ENCODE measurements at places on chromosomes 7 and 10.

DNA sequence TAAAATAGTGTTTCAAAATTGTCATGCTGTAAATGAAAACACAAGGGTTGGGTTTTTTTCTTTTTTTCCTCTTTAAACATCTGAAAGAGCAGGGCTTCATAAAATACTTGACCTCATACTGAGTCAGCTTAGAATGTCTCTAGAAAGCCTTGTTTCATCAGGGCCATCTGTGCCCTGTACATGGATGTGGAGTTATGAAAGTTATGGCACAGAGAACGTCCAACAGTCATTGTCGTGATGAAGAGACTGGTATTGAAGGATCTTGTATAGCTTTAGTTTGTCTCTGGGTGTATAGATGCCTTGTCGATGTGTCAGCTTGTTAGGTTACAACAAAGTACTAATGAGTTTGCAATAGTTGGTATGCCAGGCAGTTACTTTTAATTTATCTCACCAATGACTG is 127.3 kb downstream of the FAM204A start:
- no peak for DNase-seq

DNA sequence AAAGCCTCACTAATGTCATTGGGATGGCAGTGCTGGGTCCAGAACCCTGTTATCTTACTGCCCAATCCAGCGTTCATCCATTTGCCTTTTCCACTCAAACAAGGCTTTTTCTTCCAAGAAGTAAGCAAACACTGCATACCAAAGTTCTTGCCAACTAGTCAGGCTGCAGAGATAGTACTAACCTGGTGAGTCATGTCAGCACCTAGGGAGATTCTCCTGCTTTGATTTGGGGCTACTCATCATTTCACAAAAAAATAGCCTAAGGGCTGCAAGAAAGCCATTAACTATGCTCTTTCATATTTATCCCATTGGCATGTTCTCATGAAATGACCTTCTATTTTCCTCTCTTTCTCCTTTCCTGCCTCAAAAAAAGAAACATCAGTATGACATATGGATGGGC is 142.6 kb downstream of the TWIST1 start:
- DNase-seq, result peak; percentile 33

DNA sequence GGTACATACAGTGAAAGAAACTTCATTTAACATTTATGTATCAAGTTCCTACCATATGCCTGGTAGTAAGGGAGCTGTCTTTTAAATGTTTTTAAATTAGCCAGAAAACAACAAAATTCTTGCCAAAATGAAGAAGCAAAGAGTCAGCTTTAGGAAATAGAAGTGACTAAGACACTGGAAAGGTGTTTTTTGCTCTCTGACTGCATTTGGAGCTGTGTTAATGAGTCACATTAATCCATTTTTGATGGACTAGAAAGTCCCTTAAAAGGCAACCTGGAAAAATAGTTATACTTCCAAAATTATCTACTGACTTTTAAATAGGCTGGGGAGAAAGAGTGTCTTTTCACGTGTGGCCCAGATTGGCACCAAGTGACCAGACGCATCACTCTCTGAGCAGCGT is 3.9 kb upstream of the COL17A1 start:
- no peak for DNase-seq

GRCh38 chr10:118955951-118956801 is 73.3 kb upstream of the NANOS1 start:
- DNase-seq, result no peak

DNA sequence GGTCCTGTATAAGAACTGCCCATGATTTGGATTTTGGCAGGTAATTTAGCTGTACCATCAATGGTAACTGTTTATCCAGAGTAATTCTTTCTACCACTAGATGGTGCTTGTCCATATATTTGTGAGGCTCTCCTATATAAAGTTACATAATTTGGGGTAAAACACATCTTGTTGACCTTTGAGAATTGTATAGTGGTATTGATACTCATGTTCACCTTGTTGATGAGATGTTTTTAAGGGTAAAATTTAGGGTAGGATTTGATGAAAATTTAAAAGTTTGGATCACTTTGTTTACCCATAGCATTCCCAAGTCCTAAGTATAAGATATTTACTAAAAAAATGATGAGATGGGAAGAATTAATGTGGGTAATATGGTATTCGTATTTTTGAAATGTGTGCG is 31.6 kb downstream of the ST7 start:
- peak; percentile 41 for DNase-seq

- DNase-seq, result peak; percentile 52
Observed at GRCh38 chr7:28433699-28434219, 21.4 kb downstream of the CREB5 start.

DNA sequence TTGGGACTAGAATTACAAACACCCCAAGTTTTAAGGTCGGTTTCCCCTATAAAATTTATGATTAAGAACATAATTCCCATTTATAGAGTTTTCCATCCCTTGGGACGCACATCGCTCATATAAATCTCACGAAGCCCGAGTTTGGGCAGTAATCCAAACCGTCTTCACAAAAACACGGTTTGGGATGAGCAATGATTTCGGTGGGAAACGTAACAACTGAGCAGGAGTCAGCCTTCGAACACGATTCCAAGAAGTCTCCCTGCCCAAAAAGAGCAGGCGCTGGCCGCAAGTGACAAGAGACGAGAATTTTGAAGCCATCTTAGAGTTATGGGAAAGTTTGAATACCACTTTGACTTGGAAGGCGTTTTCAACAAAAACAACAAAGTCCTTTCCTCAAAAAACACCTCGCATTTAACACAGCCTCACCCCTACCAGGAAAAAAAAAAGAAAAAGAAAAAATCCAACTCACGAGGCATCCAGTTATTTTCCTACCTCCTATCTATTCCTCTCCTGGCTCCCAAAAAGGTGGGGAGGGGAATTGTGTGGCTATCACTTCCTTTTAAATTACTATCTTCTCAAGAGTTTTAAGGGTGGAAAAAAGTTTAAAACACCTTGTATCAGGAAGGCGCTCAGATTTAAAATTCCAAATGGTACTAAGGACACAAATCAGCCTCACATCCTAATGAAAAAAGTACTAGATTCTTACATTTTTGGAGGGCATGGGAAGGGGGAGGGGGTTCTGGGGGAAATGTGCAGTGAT is 1.6 kb downstream of the SEPHS1 start:
- peak; percentile 48 for DNase-seq

- DNase-seq, result no peak
Observed at GRCh38 chr10:110169586-110169985, 37.8 kb upstream of the MXI1 start.

- DNase-seq, result no peak
Observed at GRCh38 chr10:102522874-102523249, 19.1 kb downstream of the SUFU start.

DNA sequence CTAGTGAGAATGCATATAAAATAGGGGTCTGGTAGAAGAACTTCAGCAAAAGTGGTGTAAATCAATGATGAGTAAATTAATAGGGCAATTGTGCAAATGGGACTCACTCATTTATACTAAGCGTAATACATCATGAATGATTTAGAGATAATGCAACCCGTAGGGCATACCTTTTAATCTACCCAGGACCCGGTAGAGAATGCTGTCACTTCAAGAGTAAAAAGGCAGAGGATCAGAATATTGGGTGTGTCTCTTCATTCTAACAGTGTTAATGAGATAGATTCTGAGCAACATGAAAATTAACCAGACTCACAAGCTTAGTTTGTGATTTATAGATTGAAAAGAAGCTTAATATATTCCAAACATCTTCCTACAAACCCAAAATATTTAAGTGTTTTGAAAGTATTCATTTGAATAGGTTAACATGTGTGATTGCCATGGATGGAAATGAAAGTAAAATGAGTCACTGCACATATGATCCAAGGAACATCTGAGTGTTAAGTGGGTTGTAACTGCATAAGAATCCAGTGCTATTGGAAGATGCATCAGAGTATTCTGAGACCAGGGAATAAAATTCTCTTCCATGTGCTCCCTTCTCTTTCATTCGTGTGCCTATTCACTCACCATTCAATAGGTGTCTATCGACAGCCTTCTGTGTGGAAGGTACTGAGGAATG is 690.6 kb downstream of the AUTS2 start:
- DNase-seq, result no peak

DNA sequence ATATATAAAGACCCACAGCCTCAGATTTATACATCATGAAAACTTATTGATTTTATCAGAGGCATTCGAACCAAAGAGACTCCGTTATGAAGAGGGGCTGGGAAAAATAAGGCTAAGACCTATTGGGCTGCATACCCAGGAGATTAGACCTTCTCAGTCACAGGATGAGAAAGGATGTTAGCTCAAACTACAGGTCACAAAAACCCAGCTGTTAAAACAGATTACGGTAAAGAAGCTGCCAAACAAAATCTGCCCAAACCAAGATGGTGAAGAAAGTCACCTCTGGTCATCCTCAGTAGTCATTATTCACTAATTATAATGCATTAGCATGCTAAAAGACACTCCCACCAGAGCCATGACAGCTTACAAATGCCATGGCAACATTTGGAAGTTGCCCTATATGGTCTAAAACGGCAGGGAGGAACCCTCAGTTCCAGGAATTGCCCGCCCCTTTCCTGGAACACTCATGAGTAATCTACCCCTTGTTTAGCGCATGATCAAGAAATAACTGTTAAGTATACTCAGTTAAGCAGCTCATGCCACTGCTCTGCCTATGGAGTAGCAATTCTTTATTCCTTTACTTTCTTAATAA is 362.5 kb upstream of the PCDH15 start:
- no peak for DNase-seq

DNA sequence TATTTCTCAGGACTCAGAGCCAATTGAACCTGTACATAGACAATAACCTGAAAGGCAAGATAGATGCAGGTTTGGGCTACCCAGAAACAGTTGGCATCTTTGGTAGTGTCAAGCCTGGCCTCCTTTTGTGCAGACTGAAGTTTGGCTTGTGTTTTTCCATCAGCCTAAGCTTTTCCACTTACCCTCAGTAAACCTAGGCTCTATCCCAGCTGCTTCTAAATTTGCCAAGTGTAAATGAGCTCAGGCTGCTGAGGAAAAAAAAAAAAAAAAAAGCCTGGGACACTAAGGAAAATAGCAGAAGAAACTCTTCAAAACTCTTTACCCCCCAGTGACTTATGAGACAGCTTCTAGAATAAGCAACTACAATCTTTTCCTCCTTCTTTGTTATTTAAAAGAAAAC is 316.3 kb upstream of the SORCS1 start:
- no peak for DNase-seq

GRCh38 chr7:31340051-31340450 is 475 bp downstream of the NEUROD6 start:
- no peak for DNase-seq

- no peak for DNase-seq
Observed at GRCh38 chr10:54478601-54479000, 322.4 kb downstream of the PCDH15 start.

GRCh38 chr7:107232568-107233090 is 63.8 kb downstream of the HBP1 start:
- peak; percentile 90 for DNase-seq

DNA sequence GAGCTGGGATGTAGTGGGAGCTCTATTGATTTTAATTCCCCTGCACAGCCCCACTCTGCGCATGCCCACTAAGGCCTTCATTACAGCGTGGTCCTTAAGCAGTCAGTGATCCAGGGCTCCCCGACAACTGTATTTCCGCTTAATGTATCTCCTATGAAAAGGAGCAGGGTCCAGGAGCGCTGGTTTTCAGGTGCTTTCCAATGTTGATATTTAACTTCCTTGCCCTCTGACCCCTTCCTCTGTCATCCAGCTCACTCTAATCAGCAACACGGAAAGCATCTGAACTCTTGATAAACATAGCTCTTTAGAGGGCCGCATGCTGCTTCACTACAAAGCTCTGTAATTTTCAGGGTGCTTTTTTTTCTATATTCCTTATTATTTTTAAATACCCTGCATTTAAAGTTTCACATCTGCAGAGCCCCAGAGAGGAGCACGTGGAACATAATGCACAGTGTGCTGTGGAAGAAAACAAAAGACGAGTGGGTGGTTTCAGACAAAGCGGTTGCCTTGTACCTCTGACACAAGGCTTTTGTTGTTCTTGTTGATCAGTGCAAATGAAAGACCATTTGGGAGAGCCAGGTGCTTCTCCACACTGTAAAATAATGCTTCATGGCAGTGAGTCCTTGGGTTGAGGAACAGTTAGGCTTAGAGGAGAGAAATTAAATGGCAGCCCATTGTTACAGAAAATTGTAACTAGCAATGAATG is 465.9 kb upstream of the CELF2 start:
- no peak for DNase-seq

- DNase-seq, result no peak
Observed at GRCh38 chr7:30201161-30201666, 66.4 kb downstream of the MTURN start.

GRCh38 chr10:52818019-52818418 is 45.4 kb upstream of the MBL2 start:
- DNase-seq, result peak; percentile 49

GRCh38 chr7:105808703-105809590 is 67.5 kb downstream of the ATXN7L1 start:
- DNase-seq, result no peak

DNA sequence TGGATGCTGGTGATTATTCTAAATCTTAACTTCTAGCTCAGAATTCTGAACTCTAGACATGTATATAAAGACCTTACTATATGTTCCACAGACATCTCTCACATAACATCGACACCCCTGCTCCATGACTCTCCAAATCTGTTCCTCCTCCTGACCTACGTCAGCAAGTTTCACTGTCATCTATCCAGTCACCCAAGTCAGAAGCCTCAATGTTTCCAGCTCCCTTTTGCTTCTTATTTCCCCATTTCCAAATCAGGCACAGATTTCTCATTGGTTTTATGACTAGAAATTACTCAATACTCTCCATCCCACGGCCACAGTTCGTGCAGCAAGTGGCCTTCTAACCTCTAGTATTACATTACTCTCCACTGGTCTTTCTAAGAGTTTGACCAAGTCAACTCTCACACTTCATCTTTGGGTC is 28.5 kb downstream of the EPC1 start:
- DNase-seq, result no peak

- peak; percentile 73 for DNase-seq
Observed at GRCh38 chr7:131011976-131012375, 278.0 kb upstream of the KLF14 start.

DNA sequence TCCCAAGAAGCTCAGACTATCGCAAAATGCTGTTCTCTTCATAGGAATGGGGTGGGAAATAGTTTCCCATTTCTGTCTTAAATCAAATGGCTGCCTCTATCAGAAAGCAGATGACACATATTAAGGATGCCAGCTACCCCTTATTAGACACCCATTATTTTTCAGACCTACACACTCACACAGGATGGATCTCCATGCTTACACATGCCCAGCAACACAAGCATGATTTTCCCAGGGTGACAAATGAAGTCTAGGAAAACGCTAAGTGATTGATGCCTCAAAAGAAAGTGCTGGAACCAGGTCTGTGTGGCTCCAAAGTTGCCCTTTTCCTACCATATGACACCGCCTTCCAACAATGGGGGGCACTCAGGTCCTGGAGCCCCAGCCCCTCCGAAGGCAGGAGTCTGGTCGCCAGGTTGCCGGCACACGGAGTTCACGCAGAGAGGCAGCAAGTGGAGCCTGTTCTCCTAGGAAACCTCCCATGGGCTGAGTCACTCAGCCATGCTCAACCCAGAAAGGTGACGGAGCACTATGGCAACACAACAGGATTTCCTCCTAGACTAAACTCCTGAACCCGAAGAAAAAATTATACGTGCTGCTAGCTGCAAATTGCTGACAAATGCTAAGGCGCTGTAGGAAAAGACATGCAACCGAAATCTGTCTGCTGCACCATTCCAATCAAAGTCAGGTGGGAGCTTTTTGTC is 19.8 kb downstream of the VOPP1 start:
- DNase-seq, result peak; percentile 90

GRCh38 chr10:113436851-113437250 is 116.0 kb upstream of the HABP2 start:
- DNase-seq, result no peak

GRCh38 chr10:73094986-73095480 is 1.6 kb downstream of the P4HA1 start:
- no peak for DNase-seq
